ENCODE measurements at places on chromosomes 7 and 10.

DNA sequence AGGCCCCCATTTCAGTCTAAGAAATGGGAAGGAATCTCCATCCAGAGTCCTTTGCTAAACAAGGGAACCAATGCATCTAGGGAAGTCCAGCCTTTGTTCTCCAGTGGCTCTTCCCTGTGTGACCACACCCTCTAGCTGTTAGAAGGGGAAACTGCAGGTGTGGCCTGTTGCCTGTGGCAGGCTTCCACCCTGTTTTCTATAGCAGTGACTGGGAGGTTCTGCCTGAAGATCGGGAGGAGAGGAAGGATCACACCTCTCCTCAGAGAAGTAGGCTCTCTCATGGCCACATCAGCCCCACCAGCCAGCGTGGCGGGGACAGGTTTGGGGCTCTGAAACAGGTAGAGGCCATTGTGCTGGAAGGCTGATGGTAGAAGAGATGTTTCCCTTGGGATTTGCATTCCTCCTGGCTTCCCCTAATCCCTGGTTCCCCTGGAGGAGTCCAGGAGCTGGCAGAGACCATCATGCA lies 47.7 kb upstream of the TRIM8 start:
- DNase-seq, result no peak

- no peak for DNase-seq
Observed at GRCh38 chr10:32501906-32502305, 56.0 kb downstream of the CCDC7 start.

DNA sequence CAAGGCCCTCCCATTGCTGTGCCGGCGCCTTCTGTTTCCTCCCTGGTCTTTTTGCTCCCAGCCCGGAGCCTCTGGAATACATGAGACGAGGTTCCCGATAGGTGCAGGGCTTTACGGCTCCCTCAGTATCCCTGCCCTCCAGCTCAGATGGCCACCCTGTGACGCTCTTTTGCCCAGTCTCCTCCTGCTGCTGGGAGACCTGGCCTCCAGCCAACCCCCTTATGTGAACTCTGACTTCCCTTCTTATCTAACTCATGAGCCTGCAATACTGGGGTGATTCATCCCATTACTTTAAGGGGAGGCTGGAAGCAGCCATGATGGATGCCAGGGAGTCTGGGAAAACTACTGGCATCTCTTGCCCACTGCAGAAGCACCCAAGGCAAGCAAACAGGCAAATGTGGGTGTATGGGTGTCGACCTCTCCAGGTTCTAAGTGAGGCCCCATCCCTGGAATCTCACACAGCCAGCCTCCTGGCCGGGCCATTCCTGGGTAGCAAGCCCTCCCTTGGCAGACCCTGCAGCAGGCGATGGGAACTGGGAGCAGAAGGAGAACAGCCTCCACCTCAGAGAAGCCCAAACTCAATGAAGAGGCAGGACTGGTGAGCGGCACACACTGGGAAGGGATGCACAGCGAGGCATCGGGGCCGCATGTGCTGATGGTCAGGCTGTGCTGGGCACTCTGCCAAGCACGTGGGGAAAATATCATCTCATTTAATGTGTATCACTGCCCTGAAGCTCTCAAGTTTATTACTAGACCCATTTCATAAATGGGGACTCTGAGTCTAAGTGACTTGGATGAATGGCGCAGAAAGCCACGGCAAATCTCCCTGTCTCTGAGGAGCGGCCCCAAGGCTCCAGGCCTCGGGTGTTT lies 97.5 kb downstream of the FAM53B start:
- DNase-seq, result no peak

DNA sequence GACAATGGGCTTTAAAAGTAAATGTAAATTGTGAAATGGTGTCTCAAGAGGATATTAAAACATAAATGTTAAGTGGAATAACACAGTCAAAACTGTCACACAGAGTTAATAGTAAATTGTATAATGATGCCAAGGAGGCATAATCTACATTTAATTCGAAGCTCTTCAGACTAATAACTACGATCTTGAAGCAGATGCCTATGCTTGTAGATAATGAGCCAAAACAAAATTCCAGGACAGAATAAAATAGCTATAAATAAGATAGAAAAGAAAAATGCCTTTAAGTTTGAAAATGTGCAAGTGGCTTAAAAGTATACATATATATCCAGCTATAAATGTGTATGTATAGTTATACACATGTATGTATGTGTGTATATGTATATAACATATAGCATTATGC lies 17.5 kb downstream of the TWIST1 start:
- DNase-seq, result no peak

DNA sequence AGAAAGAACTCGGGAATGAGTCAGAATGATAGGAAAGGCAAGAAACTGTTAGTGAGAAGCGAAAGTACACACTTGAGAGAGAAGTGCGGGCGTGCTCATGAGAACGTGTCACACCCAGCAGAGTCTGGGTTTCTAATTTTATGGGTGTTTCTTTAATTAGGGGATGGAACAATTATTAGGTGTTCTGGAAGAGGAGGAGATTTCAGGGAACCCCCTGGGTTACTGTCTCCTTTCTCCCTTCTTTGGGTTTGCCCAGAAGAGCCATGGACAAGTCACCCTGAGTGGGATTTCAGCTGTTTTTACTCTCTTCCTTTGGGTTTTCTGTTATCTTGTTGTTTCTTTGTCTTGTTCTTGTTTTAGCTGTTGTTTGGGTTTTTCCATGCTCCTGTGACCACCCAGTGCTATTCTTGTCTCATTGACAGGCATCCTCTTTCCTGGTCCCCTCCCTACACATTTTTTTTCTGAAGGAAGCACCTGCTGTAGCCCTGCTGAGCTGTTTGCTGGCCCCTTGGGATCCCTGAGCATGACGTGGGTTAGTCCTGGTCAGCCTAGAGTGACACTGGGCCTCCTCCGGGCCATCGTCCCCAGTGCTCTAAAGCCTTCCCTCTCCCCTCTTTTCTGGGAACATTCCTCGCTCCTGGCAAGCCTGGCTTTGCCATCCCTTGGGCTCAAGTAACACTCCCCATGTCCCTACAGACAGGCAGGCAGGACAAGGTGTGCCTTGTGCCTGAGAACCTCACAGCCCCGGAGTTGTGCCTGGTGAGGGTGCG lies 3.5 kb downstream of the SH2D4B start:
- DNase-seq, result no peak
